ENCODE measurements at places on chromosomes 1 and 21.

- peak; percentile 32 for DNase-seq
These were observed 1.4 kb downstream of the LRRC41 start for GRCh38 chr1:46301808-46302640.

DNA sequence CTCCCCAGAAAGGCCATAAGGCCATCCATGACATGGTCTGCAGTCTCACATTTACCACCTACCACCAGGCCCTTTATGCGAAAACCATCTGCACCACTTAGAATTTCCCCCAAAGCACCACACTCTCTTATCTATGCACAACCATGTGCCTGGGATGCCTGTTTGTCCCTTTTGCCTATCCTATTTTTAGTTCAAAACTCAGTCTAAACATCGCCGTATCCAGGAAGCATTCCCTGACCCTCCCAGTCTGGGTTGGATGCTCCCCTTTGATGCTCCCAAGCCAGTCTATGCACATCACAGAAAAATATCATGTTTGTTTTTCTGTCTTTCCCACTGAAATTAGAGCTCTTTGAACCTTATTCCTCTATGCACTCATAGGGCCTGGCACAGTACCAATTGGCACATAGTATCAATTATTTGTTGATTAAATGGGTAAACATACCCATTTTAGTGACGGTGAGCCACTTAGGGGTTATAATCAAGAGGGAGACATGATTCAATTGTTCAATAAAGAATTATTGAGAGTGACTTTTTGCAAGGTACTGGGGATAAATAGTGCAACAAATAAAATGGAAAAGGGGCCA, 6.7 kb downstream of the MPL start:
- no peak for DNase-seq

GRCh38 chr1:6972399-6972798, 187.1 kb downstream of the CAMTA1 start:
- DNase-seq, result no peak

DNA sequence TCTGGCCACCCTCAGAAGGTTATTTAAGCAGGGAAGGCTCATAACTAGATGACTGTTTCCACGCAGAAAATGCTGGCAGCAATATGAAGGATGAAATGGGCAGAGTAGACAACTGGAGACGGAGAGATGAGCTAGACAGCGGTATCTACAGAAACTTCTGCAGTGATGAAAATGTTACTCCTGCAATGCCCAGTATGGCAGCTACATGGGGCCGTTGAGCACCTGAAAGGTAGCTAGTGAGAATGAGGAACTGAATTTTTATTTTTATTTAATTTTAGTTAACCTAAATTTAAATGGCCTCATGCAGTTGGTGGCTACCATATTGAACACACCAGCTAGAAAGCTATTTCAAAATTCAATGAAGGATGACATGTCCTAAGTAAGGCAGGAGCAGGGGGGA, 27.3 kb downstream of the SIPA1L2 start:
- no peak for DNase-seq

DNA sequence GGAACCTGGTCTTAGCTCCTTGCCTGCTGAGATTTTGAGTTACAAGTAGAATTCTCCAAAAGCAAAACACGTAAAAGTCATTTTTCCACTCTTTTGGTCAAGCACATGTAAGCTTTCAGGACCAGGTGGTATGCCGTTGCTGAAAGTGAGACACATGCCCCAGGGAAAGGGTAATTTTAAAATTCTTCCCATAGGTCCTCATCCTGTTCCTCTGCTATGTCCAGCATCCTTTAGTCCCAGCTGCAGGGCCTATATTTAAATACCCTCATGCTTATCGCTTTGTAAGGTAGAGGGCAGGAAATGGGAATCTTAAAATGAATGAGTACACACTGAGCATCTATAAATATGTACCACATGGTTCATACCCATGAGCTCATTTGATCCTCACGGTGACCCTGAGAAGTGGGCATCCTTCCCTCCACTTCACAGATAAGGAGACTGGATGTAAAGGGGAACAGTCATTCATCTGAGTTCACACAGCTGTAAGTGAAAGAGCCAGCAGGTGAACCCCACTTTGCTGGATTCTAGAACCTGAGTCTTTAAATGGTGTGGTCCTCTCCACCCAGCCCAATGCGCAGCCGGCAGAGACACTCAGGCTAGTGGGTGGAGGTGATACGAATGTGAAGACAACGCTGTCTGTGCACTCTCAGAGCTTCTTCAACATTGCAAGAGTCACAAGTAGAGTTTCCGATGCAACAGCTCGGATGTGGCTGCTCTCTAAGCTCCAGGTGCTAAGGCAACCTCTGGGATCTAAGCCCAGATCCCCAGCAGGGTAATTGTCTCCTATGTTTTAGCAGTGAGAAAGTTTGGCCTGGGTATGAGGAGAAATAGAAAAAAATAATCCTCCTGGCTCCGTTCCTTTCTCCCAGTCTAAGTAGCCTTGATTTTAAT, 163.5 kb downstream of the PLXNA2 start:
- DNase-seq, result no peak

- DNase-seq, result no peak
These were observed 61.2 kb upstream of the TENT5C start for GRCh38 chr1:117544509-117545109.

DNA sequence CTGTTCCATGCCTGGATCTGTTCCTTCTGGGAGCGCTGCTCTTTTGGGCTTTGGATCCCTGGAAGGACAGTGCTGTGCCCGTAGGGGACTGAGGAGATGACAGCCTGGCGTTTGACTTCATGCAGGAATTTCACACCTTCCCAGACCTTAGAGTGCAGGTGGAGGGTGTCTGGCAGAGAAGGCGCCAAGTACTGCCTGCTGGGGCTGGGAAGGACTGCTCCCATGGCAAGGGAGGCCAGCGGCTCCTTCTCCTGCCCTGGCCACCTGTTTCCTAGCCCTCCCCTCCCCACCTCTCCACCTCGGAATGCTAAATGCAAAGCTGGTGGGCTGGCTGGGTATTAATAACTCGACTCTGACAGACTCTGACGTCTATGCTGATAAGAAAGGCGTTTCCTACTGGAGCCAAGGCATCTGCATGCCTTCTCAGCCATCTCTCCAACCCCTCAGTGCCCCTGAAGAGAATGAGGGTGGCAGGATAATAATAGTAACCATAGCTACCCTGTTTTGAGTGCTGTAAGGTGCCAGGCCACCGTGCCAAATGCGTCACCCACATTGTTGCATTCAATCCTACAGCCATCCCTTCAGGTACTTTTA, 17.5 kb upstream of the PDIK1L start:
- no peak for DNase-seq

DNA sequence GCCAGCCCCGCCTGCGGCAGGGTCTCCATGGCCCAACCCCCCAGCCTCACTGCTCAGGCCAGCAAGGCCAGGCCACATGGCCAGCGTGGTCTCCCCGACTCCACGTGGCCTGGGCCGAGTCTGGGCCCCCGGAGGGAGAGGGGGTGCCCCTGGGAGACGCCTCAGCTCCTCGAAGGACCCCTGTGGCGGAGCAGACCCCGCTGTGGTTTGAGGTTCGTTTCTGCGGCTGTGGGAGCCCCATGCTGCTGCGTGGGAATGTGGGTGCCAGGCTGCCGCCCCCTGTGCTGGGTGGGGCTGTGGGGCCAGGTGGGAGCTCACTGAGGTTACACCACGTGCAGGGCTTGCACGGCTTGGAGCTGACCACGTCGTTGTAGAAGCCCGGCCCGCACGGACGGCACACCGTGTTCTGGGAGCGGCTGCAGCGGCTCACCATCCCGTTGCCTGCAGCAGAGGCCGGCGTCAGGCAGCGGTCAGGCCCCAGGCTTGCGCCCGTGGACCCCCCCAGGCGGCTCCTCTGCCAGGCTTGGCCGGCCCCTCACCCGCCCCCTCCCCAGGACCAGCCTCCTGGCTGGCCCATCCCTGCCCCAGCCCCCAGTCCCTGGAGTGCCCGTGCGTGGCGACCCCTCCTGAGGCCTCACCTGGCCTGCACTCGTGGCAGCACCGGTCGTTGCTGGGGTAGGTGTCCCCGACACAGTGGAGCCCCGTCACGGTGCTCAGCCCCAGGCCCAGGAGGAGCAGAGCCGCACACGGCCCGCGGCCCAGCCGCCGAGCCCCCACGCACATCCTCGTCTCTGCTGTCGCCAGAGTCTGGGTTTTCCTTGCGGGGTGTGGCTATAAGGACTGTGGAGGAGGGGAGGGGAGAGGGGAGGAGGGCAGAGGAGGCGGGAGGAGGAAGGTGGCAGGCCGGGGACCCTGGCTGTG, at the start of gene TNFRSF4:
TSS of gene TNFRSF4 (minus strand) at position 809 of the 921 bp plus-strand sequence. CDS start at position 783, 26 bp downstream.
- DNase-seq, result peak; percentile 37

GRCh38 chr1:50332941-50333594, 90.2 kb downstream of the DMRTA2 start:
- peak; percentile 9 for DNase-seq

DNA sequence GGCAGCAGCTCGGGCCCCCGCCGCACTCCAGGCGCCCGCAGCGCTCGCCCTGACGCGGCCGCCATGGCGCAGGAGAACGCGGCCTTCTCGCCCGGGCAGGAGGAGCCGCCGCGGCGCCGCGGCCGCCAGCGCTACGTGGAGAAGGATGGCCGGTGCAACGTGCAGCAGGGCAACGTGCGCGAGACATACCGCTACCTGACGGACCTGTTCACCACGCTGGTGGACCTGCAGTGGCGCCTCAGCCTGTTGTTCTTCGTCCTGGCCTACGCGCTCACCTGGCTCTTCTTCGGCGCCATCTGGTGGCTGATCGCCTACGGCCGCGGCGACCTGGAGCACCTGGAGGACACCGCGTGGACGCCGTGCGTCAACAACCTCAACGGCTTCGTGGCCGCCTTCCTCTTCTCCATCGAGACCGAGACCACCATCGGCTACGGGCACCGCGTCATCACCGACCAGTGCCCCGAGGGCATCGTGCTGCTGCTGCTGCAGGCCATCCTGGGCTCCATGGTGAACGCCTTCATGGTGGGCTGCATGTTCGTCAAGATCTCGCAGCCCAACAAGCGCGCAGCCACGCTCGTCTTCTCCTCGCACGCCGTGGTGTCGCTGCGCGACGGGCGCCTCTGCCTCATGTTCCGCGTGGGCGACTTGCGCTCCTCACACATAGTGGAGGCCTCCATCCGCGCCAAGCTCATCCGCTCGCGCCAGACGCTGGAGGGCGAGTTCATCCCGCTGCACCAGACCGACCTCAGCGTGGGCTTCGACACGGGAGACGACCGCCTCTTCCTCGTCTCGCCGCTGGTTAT, 2.8 kb downstream of the KCNJ9 start:
- DNase-seq, result no peak

GRCh38 chr1:232984577-232985425, 34.4 kb downstream of the NTPCR start:
- no peak for DNase-seq

DNA sequence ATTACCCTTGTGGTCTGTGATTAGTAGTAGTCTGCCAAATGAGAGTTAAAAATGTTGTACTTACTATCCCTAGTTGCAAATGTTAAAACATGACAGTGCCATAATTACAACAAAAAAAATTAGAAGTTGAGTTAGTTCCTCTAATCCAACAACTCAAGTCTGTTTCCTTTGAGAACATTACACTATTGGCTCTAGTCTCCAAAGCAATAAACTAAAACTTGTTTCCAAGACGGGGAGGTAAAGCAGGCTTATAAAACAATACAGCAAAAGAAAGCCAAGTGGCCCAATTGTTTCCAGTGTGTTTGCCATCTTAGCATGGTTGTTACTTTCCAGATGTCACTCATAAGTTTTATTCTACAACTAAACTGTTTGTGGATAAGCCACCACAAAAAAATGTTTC, 11.6 kb downstream of the KYAT3 start:
- no peak for DNase-seq

- DNase-seq, result no peak
These were observed 59.0 kb downstream of the NDUFS5 start for GRCh38 chr1:39085174-39085573.

DNA sequence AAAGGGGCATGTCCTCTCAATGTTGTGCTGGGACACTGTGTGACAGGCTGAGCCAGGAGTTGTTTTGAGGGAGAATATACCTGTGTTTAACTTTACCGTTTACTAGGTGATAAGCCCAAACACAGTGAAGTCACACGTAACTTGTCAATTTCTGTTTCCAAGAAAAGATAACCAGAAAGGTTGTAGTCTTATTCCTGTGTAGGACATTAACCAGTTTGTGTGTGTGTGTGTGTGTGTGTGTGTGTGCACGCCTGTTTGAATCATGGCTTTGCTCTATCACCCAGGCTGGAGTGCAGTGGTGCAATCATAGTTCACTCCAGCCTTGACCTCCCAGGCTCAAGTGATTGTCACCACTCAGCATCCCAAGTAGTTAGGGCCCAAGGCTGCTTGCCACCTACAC, 83.6 kb downstream of the MRPS6 start:
- DNase-seq, result no peak

GRCh38 chr1:70504821-70505193, 93.7 kb downstream of the CTH start:
- no peak for DNase-seq

DNA sequence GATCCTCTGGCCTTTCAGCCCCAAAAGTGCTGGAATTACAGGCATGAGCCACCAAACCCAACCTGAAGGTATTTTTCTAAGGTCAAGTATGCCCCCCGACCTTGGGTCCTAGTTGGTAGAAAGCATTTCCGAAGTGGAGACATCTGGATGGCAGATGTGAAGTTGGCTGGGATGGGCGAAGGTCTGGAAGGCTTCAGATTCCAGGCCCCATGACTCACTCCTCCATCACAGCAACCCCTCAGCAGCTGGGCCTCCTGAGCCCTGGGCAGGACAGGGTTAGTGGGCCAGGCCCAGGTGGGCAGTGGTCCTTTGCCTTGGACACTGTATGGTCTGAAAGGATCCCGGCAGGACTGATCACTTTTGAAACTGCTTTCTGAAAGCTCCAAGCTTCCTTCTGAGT, 23.3 kb downstream of the NAV1 start:
- DNase-seq, result no peak

DNA sequence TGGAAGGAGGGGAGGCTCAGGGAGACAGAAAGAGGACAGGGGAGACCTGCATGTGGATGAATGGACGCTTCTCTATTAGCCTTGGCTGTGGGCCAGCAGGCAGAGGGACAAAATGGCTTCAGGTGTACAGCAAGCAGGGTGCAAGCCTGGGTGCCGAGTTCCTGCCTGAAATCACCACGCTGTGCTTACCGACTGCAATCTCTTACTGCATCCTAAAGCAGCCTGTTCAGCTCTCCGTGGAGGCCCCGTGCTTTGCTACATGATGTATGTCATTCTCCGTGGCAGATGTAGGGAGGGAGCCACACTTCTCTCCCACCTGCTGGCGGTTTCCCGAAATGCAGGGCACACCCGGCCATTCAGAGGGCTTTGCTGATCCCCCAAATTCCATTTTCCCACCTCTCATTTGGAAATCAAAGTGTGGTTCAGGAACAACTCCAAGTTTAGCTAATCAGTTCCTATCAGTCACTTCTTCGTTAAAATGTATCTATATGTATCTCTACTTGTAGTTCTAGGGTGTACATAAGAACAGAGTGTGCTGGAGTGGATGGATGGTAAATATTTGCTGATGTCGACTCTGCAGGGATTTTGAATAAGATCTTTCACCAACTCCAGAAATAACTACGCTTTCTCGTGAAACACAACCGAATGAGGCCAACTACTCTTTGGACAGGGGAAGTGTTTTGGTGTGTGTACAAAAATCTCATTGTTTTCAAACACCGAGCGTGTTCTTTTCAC, 122.3 kb upstream of the BACE2 start:
- DNase-seq, result no peak

GRCh38 chr21:36508948-36509347, 29.0 kb upstream of the CLDN14 start:
- no peak for DNase-seq
